ENCODE measurements at places on chromosomes 6 and 20. TPM values are rescaled to one million over a fixed set of nuclear protein-coding genes. Genes with fewer than 3 reads are reported as not detected.

The TUBB1 gene
- total RNA-seq: not detected

The SLC17A1 gene
- not detected for total RNA-seq

The TMEM244 gene
- not detected for total RNA-seq

The CCM2L gene
- total RNA-seq: 0.13 TPM

The FERMT1 gene
- 13.2 TPM for total RNA-seq

The E2F3 gene
- total RNA-seq: 9.7 TPM

The CDSN gene
- total RNA-seq: 0.13 TPM

The BNIP5 gene
- total RNA-seq: not detected

The KIFC1 gene
- 31.4 TPM for total RNA-seq

The PKIB gene
- total RNA-seq: 2.6 TPM

The CTCFL gene
- total RNA-seq: not detected

The LRRC73 gene
- not detected for total RNA-seq

The C20orf141 gene
- not detected for total RNA-seq

The HLA-DMB gene
- total RNA-seq: not detected

The ASXL1 gene
- 40.4 TPM for total RNA-seq

The GNMT gene
- total RNA-seq: not detected

The EFCAB8 gene
- under 0.01 TPM for total RNA-seq

The SEMG1 gene
- total RNA-seq: not detected

The HDGFL1 gene
- not detected for total RNA-seq

The NRSN1 gene
- total RNA-seq: not detected

All from epithelial cell of alveolus of lung (primary cell).